ENCODE measurements at places on chromosomes 2 and 18.

DNA sequence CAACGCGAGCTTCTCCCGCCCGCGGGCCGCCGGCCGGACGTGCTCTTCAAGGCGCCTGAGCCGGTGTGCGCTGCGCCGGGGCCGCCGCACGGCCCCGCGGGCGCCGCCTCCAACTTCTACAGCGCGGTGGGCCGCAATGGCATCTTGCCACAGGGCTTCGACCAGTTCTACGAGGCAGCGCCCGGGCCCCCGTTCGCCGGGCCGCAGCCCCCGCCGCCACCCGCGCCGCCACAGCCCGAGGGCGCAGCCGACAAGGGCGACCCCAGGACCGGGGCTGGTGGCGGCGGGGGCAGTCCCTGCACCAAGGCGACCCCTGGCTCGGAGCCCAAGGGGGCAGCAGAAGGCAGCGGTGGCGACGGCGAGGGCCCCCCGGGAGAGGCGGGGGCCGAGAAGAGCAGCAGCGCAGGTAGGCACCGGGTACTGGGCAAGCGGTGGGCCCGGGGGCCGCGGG is 676 bp downstream of the HOXD11 start:
- DNase-seq, result no peak

DNA sequence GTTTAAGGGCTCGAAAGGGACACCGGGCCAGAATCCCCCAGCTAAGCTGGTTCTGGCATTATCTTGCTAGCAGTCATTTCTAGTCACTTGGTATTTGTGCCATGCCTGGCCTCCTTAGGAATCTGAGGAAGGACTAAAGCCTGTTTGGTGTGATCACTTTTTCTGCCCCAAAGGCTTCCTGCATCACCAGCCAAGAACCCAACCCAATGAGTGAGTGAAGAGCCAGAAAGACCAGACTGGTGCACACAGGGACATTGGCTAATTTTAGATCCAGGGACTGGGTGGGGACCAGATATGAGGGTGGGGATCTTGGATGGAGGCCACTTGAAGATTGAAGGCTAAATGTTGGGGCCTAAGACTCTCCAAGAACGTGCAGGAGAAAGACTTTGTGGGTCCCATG is 411.9 kb upstream of the TNP1 start:
- DNase-seq, result no peak

GRCh38 chr2:188050726-188051125 is 240.9 kb upstream of the GULP1 start:
- no peak for DNase-seq

DNA sequence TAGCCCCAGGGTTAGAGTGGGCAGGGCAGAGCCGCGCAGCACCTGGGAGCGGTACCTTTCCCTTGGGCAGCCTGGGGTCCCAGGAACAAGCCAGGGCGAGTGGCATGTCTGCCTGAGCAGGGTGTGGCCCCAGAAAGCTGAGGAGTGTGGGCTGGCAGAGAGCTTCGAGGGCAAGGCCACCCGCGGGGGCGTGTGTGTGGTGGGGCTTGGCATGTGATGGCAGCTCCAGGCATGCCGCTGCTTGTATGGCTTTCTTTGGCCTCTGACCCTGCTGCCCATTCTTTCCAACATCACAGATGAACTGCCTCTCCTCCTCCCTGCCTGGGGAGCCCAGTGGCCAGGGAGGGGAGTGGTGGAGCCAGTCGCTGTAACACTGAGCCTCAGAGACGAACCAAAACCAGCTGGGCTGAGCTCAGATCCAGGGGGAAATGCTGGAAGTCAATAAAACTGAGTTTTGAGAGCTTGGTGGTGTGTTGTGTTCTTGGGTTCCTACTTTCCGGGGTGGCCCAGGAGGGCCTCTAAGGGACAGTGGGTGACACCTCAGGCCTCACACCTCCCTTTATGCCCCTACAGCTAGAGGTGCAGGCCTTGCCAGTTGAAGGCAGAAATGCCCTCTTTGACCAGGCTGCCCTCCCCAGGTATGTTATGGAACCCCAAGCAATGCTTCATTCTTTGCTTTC is 7.4 kb downstream of the DNAJB2 start:
- no peak for DNase-seq

DNA sequence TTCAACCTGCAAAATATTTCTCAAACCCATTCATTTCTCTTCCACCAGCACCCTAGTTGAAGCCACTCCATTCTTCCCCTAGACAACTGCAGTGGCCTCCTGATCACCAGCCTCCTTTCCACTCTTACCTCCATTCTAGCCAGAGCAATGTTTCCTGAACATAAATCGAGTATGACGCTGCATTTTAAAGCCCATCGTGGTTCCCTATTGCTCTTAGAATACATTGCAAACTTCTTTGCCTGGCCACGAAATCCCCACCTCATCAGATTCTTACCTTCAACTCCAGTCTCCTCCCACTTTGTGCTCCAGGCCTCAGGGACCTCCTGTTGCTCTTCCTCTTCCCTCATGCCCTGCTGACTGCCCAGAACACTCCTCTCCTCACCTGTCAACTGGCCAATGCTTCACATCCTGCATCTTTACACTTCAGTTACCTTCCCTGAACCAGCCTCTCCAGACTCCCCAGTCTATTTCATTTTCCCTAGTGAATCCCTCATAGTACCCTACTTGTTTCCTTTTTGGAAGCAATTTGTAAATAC is 176.5 kb upstream of the CTAGE1 start:
- DNase-seq, result no peak

- no peak for DNase-seq
These were observed 101.0 kb downstream of the UNC80 start for GRCh38 chr2:209872675-209873074.

GRCh38 chr18:56995579-56996188 is 151.2 kb upstream of the BOD1L2 start:
- no peak for DNase-seq

DNA sequence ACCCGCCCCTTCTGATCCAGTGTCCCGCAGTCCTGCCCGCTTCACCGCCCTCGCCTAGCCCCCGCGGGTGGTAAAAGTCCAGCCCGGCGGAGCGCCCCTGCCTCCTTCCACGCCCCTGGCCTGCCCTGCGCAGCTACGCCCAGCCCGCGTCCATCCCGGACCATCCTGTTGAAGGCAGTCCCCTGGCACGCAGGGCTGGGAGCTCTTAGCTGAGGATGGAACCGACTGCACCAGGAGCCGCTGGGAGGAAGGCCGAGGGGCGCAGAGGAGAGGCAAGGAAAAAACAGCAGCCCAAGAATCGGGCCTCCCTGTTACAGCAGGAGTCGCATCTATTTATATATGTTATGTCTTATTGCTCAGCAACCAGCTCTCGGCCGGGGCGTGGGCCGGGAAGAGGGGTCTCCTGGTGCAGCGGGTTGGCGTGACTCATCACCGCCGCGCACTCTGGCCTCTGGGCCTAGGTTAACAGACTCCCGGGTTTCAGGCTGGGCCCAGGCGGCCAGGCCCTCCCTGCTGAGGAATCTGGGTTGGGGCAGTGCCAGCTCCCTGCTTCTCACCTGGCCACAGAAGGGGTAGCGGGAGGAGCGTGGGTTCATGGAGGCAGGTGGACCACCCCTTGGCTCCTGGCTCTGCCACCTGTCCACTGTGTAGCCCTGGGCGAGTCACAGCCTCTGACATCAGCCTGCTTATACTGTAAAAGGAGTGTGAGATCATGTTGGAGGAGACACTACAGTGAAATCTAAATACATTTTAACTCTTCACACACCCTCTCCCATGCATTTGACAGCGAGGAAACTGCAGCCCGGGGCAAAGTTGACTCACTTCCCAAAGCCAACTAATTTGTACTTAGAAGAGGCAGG is 13.4 kb upstream of the MAP3K2 start:
- no peak for DNase-seq

Data from right renal cortex interstitium (tissue), 3 donors.